ENCODE measurements at places on chromosomes 2 and 18.

DNA sequence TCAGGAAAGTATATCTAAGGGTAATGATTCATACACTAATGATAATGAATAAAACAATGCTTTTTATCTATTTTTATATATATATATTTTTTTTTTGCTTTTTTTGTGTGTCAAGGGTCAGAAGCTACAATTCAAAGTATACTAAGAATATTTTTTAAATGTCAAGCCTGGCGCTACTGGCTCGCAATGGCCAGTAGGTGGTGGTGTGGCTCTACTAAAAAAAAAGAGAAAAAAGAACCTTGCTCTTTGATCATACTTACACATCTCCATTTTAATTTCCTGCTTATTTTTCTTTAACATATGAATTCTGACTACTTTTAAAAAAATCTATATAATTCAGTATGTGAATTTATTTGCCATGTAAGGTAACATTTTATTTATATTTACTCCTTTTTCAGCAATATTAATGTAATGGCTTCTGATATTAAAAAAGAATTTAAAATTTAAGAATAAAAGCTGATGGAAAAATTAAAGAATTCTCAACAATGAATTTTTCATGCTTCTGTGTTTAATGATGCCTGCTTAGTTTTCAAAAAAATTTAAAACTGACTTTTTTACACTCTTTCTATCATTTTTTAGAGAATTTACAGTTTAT lies 232.9 kb downstream of the GULP1 start:
- DNase-seq, result no peak

- DNase-seq, result no peak
Observed at GRCh38 chr2:176147210-176147799, 4.0 kb upstream of the HOXD4 start.

- no peak for DNase-seq
Observed at GRCh38 chr2:190863946-190864345, 16.7 kb upstream of the GLS start.

DNA sequence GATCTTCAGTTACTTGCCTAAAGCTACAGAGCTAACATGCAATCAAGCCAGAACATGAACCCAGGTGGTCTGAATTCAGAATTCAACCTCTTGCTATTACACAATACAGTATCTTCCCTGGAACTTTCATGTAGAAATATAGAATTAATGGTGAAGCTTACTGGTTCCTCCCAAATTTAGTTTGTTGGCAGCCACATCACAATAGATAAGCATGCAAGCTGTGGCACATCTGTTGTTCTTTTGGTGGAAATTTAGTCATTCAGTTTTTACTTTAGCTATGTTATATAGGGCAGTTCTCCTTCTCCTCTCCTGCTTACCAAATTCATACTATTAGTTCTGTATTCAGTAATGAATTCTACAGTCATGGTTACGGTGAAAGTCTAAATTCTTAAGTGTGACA lies 101.0 kb upstream of the RNF152 start:
- no peak for DNase-seq

- no peak for DNase-seq
Observed at GRCh38 chr2:171602352-171602751, 80.1 kb downstream of the CYBRD1 start.

GRCh38 chr2:219634171-219634940 lies 6.9 kb downstream of the SLC4A3 start:
- DNase-seq, result no peak

DNA sequence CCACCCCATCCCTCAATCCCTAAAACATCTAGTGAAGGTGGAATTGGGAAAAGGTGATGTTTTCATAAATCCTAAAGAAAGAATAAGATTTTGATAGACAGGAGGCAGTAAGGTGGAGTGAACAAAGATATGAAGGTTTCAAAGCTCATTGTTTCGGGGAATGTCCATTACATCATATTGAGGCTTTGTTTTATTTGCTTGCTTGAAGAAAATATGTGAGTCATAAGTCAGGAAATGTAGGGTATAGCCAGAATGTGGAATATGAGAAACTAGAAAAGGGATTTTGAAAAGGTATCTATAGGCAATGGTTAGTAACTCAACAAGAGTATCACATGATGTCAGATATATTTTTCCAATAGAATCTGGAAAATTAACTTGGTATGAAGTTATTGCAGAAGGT lies 1178.5 kb upstream of the ACVR2A start:
- no peak for DNase-seq

All from caudate nucleus (tissue), 63 donors.